Mesothelial cell of epicardium (in vitro differentiated cells): ENCODE measurements at places on chromosomes 2 and 18.

DNA sequence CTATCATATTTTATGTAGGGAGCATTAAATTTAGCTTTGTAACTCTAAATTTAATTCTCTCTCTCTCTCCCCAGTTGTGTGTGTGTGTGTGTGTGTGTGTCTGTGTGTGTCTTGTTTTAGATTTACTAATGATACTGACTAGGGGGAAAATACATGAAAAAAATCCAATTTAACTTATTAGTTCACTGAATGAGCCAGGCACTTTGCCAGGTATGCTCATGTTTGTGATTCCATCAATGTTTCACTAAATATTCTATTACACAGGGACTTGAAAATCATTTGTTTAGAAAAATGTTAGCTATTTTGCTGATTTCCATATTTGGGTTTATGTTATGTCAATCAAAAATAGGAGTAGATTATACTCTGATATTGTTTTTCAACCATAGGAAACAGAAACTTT is 203.7 kb upstream of the ZNF804A start:
- H3K36me3 ChIP-seq = no peaks in the 10 kb centered on the region
- no peaks in the 10 kb centered on the region for H3K27me3 ChIP-seq
- H3K27ac ChIP-seq = peak overlapping the region; percentile 44
- H3K4me3 ChIP-seq = no peak overlapping the region

- no peak overlapping the region for H3K4me3 ChIP-seq
- H3K36me3 ChIP-seq = no peaks in the 10 kb centered on the region
- DNase-seq = no peak
- H3K27ac ChIP-seq = no peak overlapping the region
These were observed 456.7 kb downstream of the NRXN1 start for GRCh38 chr2:50575232-50575631.

- peaks cover 2% of the 10 kb centered on the region for H3K36me3 ChIP-seq
- no peak overlapping the region for H3K4me3 ChIP-seq
- no peak for DNase-seq
- no peaks in the 10 kb centered on the region for H3K27me3 ChIP-seq
These were observed 72.0 kb downstream of the NYAP2 start for GRCh38 chr2:225471482-225471881.

DNA sequence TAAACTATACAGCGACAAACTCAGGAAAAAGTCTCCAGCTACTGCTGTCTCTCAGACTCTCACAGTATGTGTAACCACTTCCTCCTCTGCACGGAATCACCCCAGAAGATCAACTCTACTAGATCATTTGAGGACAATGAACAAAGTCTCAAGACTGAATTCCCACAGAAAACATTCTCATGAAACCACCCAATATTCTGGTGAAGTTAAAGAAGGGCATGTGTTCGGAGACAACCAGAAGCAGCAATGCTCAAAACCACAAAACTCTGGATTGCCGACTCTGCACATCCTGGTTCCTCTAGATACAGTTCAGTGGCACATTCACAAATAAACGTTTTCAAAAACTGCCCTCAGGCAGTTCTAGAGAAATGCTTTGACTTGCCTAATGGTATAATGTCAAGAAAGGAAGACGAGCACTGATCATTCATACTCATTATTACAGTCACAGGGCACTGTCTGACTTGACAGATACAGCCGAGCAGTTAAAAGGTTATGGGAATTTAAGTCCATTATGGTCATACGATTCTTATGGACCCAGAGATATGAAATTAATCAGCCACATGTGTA is 91.9 kb upstream of the STK17B start:
- no peaks in the 10 kb centered on the region for H3K36me3 ChIP-seq
- no peaks in the 10 kb centered on the region for H3K27me3 ChIP-seq
- H3K27ac ChIP-seq = peak overlapping the region; percentile 92
- peaks cover 74% of the 10 kb centered on the region for H3K4me1 ChIP-seq
- peak overlapping the region; percentile 3 for H3K4me3 ChIP-seq

GRCh38 chr2:235954281-235954680 is 213.9 kb downstream of the GBX2 start:
- H3K36me3 ChIP-seq = peaks cover 6% of the 10 kb centered on the region
- peaks cover 6% of the 10 kb centered on the region for H3K4me1 ChIP-seq
- no peak overlapping the region for H3K4me3 ChIP-seq

DNA sequence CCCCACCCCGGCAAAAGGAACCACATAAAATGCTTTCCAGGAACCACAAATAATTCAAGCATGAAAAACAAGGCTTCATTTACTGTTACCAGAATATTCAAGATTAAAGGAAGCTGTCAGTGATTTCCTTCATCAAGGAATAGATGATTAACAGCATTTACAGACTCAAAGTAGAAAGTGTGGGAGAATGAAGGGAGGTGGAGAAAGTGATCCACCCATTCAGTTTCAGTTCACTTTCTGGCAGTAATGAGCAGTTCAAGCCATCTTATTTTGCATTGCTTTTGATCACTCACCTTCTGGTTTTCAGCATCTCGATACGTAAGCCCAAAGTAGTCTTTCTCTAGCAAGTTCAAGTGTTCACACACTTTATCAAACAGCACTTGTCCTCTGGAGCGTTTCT is 99.0 kb downstream of the EPB41L3 start:
- DNase-seq = no peak
- H3K36me3 ChIP-seq = peaks cover 2% of the 10 kb centered on the region
- H3K27ac ChIP-seq = no peak overlapping the region
- no peaks in the 10 kb centered on the region for H3K4me1 ChIP-seq

- H3K36me3 ChIP-seq = peaks cover 25% of the 10 kb centered on the region
- no peaks in the 10 kb centered on the region for H3K27me3 ChIP-seq
- no peak overlapping the region for H3K4me3 ChIP-seq
- H3K27ac ChIP-seq = no peak overlapping the region
- no peak for DNase-seq
These were observed 13.1 kb downstream of the CASP8 start for GRCh38 chr2:201273330-201273983.

GRCh38 chr2:233816771-233817170 is 37.6 kb downstream of the HJURP start:
- H3K36me3 ChIP-seq = peaks cover 3% of the 10 kb centered on the region
- H3K4me3 ChIP-seq = no peak overlapping the region
- no peak for DNase-seq
- peak overlapping the region; percentile 83 for H3K27ac ChIP-seq
- peaks cover 14% of the 10 kb centered on the region for H3K27me3 ChIP-seq

GRCh38 chr2:157508676-157509075 is 64.8 kb upstream of the CYTIP start:
- H3K4me1 ChIP-seq = no peaks in the 10 kb centered on the region
- no peak overlapping the region for H3K27ac ChIP-seq
- DNase-seq = no peak
- H3K27me3 ChIP-seq = peaks cover 14% of the 10 kb centered on the region
- H3K36me3 ChIP-seq = no peaks in the 10 kb centered on the region

DNA sequence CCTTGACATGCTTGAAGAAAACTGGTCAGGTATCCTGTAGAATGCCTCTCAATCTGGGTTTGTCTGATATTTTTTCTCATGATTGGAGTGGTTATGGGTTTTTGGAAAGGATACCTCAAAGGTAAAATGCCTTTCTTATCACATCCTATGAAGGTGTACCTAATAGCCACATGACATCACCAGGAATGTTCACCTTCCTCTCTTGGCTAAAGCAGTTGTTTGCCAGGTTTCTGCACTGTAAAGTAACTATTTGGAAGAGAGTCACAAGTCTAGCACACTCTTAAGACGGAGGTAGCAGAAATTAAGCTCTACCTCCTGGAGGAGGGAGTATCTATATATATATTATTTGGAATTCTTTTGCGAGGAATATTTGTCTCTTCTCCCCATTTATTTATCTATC is 17.9 kb upstream of the MIB1 start:
- H3K4me3 ChIP-seq = no peak overlapping the region
- no peaks in the 10 kb centered on the region for H3K27me3 ChIP-seq
- no peak overlapping the region for H3K27ac ChIP-seq

DNA sequence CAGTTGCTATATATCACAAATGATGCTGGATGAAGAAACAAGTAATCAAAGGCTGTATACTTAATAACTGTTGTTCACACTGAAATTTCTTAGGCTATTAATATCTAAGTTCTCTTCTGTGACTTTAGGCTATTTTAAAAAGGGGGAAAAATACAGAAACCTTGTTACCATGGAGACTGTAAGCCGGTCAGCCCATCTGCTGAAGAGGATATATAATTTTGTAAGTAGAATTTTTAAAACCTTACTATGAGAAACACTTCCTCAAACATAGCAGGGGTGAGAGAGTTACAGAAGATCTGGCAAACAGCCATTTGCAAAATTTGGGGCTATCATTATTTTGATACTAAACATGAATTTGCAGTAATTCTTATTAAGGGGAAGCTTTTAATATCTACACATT is 27.8 kb downstream of the CACNB4 start:
- DNase-seq = no peak
- H3K36me3 ChIP-seq = no peaks in the 10 kb centered on the region
- no peak overlapping the region for H3K27ac ChIP-seq
- H3K27me3 ChIP-seq = no peaks in the 10 kb centered on the region

DNA sequence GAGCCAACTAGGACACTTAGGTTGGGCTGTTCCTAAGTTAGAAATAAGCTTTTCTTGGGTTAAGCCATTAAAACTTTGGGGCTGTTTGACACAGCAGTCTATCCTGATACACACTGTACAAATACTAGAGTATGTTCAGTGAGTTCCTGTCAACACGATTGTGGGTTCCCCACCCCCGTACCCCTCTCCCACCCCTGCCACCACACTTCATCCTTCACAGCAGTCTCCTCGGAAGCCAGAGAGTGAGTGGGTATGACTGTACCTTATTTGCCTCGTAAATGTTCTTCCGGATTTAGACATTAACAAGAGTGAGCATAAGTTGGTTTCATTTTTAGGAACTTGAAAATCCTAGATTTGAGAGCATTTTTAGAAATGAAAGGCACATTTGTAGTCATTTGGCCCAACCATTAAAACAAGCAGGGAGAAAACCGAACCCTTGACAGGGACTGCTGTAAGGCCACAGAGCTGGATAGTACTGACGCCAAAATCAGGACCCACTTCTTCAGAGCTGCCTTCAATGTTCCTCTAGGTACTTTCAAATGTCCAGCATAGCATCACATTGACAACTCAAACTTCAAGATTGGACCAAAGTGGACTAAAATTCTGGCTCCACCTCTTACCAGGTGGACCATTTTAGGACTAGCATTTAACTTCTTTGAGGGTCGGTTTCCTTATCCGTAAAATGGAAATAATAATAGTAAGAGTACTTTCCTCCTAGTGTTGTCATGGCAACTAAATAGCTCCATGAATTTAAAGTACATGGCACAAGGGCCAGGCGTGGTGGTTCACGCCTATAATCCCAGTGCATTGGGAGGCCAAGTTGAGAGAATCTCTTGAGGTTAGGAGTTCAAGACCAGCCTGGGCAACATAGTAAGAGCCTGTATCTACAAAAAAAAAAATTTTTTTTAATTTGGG is 166.3 kb upstream of the SERTAD2 start:
- DNase-seq = no peak
- no peaks in the 10 kb centered on the region for H3K27me3 ChIP-seq
- H3K27ac ChIP-seq = no peak overlapping the region

GRCh38 chr2:165431014-165431413 is 38.5 kb upstream of the CSRNP3 start:
- no peaks in the 10 kb centered on the region for H3K36me3 ChIP-seq
- no peak overlapping the region for H3K27ac ChIP-seq
- H3K27me3 ChIP-seq = no peaks in the 10 kb centered on the region
